HFFc6 (cell line): ENCODE measurements at places on chromosomes 4 and X. TPM values are rescaled to one million over a fixed set of nuclear protein-coding genes. Genes with fewer than 3 reads are reported as not detected.
A peak's percentile ranks its signal among the peaks of the same experiment; 100 is the strongest.

DNA sequence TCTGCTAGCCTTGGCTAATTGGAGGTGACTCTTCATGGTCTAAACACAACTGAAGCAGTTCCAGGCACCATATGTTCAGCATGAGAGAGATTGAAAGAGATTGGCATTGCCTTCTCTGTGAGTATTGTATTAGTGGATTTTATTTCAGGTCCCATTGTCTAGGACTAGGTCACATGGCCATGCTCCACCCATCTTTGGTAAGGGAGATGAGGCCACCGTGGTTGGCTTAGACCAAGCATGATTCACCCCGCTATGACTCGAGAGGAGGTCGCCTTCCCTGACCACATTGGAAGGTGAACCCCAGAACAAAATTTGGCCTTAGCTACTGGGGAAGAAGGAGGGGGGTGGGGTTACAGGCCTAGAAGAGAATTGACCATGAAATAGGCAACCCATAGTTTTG lies 109.9 kb upstream of the BCOR start:
- peaks cover 13% of the 10 kb centered on the region for H3K4me1 ChIP-seq
- no peak overlapping the region for H3K4me3 ChIP-seq
- H3K36me3 ChIP-seq, result no peaks in the 10 kb centered on the region
- peak; percentile 6 for DNase-seq

DNA sequence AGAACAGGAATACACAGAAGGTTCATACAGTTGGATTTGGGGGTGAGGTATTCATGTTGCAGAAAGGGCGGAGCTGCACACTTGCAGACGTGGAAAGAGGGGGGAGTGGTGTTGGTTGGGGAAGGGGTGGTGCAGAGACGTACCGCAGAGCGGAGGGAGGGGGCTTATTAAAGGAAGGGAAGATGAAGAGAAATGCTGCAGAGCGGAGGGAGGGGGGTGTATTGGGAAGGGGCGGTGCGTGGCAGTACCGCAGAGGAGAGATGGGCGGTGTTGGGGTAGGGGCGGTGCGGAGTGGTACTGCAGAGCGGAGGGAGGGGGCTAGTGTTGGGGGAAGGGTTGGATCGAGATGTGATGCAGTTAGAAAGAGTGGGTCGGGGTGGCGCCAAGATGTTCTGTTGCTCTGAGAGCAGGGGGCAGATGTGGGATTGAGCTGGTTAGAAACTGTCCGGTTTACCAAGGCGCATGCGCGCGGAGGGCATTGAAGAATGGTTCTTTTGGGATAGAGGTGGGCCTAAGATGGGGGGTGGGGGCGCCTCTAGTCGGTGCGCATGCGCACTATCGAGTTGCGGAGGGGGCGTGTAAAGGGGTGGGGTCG lies 900 bp downstream of the TRO start:
- peaks cover 3% of the 10 kb centered on the region for H3K27me3 ChIP-seq
- DNase-seq, result peak; percentile 56
- H3K4me1 ChIP-seq, result peaks cover 6% of the 10 kb centered on the region
- peak overlapping the region; percentile 95 for H3K4me3 ChIP-seq
- H3K36me3 ChIP-seq, result peaks cover 8% of the 10 kb centered on the region; the same call in 1 of the 2 replicates
- H3K27ac ChIP-seq, result peak overlapping the region; percentile 71; the same call in 1 of the 2 replicates

GRCh38 chrX:115214605-115215004 lies 19.3 kb downstream of the LRCH2 start:
- H3K4me1 ChIP-seq, result no peaks in the 10 kb centered on the region
- no peaks in the 10 kb centered on the region; the same call in 1 of the 2 replicates for H3K27me3 ChIP-seq
- H3K27ac ChIP-seq, result no peak overlapping the region
- no peak for DNase-seq

- H3K4me1 ChIP-seq, result no peaks in the 10 kb centered on the region
- H3K4me3 ChIP-seq, result no peak overlapping the region
- no peak for DNase-seq
- H3K27ac ChIP-seq, result no peak overlapping the region
- no peaks in the 10 kb centered on the region for H3K36me3 ChIP-seq
These were observed 62.0 kb upstream of the VCX2 start for GRCh38 chrX:8233091-8233490.

DNA sequence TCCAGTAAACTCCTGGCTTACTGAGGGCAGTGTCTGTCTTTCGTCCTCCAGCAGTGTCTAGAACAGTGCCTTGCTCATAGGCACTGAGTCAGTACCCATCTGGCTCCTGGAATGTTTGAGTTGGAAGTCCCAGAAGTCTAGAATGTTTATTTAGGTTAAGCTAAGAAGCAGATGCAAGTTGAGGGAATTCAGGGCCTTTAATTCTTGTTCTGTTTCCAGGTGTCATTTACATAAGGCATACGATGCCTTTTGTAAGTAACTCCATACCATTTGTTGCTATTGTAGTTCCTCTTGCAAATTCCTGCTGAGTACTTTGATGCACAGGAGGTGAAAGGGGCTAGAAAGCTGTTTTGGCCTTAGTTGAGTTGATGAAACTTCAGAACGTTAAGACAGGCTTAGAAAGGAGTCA lies 22.2 kb downstream of the ARHGAP10 start:
- H3K27me3 ChIP-seq, result no peaks in the 10 kb centered on the region
- peak overlapping the region; percentile 82 for H3K27ac ChIP-seq
- peaks cover 7% of the 10 kb centered on the region for H3K36me3 ChIP-seq
- H3K4me1 ChIP-seq, result peaks cover 52% of the 10 kb centered on the region
- DNase-seq, result peak; percentile 73

DNA sequence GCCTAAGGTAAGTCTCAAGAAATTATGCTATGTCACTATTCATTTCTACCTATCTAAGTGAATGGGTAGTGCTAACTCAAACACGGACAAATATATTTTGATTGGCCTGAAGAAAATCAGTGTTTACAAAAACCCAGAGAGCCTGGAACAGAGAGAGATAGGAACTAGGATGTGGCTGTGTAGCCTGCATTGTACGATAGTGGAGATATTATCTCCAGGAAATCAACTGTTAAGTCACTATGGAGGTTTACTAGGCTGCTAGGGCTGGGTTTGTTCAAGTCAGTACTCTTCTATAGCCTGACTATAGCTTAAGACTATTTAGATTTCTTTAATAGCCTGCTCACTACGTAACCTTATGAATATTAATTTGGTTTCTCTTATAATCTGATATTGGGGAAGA lies 127.9 kb downstream of the TACR3 start:
- H3K27ac ChIP-seq, result no peak overlapping the region
- H3K36me3 ChIP-seq, result no peaks in the 10 kb centered on the region
- H3K4me1 ChIP-seq, result no peaks in the 10 kb centered on the region

- no peak for DNase-seq
- H3K27me3 ChIP-seq, result no peaks in the 10 kb centered on the region
- H3K4me3 ChIP-seq, result no peak overlapping the region
- no peaks in the 10 kb centered on the region for H3K36me3 ChIP-seq
- H3K27ac ChIP-seq, result no peak overlapping the region
These were observed 580.8 kb upstream of the FTHL17 start for GRCh38 chrX:31652650-31653049.

- H3K4me3 ChIP-seq, result no peak overlapping the region
- no peaks in the 10 kb centered on the region for H3K36me3 ChIP-seq
- peaks cover 2% of the 10 kb centered on the region for H3K27me3 ChIP-seq
- no peak overlapping the region for H3K27ac ChIP-seq
- H3K4me1 ChIP-seq, result no peaks in the 10 kb centered on the region
These were observed 642.3 kb upstream of the BOD1L1 start for GRCh38 chr4:14269824-14270223.

TCEAL1 gene
- 34.1 to 37.2 TPM (median 35.0 TPM) in 3 replicates for total RNA-seq

SHOX gene
- 27.2 and 39.3 TPM in 2 replicates for total RNA-seq

CTAG2 gene
- total RNA-seq, result not detected in 3 replicates
